ENCODE measurements at places on chromosomes 13 and 19. TPM values are rescaled to one million over a fixed set of nuclear protein-coding genes. Genes with fewer than 3 reads are reported as not detected.

DNA sequence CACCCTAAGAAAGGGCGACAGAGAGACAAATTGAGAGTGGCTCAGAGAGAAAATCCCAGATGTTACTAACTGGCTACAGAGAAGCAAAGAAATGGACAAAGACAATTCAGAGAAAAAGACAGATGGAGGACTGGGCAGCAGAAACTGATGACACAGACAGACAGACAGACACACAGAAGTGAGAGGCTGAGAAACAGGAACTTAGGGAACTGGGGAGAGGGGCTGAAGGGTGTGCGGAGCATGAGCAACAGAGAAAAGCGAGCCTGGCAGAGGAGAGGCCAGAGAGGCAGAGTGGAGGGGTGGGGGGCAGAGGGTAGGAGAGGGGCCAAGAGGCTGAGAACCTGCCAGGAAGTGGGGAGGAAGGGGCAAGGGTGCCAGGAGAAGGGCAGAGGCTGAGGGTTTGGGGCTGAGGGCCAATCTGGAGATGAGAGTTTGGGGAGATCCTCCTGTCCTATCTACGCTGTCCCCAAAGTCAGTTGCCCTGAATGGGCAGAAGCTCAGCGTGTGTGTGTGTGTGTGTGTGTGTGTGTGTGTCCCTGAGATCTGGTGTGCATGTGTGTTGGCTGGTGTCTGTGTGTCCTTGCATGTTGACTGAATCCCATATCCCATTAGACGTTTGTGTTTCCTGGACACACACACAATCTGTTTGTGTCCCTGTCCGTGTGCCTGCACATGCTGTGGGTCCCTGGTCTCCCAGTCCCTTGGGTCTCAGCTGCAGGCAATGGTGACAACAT, 5.6 kb upstream of the ERFL start:
- no peak for DNase-seq
- H3K27me3 ChIP-seq = peaks cover 6% of the 10 kb centered on the region
- no peak overlapping the region for H3K27ac ChIP-seq

RFPL4AL1 gene
- total RNA-seq = not detected

DNA sequence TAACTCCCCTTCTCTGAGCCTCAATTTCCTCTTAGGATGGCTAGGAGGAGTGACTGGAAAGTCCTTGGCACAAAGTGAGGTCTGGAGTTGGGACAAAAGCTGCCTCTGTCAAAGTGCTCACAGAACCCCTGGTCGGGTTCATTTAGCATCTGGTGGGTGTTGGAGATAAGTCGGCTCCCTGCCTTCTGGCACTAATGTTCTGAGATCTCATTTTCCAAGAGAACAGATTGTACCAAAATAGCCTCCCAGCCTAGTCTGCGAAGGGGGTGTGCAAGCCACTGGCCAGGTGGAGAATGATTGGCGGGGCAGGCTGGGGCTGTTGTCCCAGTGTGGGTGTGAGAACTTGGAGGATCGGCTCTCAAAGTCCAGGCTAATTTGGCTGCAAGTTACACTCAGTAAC, 20.7 kb upstream of the NWD1 start:
- H3K36me3 ChIP-seq = no peaks in the 10 kb centered on the region
- H3K27ac ChIP-seq = no peak overlapping the region
- DNase-seq = no peak
- H3K4me3 ChIP-seq = no peak overlapping the region
- H3K4me1 ChIP-seq = no peaks in the 10 kb centered on the region

DNA sequence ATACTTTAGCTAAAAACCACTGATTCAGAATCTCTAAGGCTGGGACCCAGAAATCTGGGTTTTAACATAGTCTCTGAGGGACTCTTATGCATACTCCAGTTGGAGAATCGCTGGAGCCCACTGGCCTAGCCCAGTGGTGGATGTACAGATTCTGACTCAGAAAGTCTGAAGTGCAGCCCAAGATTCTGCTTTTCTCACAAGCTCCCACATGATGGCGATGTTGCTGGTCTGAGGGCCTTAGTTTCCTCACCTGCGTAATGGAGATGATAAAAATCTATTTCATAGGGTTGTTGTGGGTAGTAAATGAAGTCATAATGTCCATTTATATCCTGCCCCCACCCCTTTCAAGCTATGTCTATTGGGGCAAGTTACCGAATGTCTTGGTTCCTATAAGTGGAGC, 7.7 kb upstream of the CDADC1 start:
- DNase-seq = no peak
- H3K36me3 ChIP-seq = no peaks in the 10 kb centered on the region
- no peaks in the 10 kb centered on the region for H3K4me1 ChIP-seq

GRCh38 chr13:23513455-23513854, 56.8 kb upstream of the TNFRSF19 start:
- peak overlapping the region; percentile 10 for H3K27ac ChIP-seq
- H3K36me3 ChIP-seq = no peaks in the 10 kb centered on the region
- no peaks in the 10 kb centered on the region for H3K27me3 ChIP-seq
- H3K4me3 ChIP-seq = no peak overlapping the region

DNA sequence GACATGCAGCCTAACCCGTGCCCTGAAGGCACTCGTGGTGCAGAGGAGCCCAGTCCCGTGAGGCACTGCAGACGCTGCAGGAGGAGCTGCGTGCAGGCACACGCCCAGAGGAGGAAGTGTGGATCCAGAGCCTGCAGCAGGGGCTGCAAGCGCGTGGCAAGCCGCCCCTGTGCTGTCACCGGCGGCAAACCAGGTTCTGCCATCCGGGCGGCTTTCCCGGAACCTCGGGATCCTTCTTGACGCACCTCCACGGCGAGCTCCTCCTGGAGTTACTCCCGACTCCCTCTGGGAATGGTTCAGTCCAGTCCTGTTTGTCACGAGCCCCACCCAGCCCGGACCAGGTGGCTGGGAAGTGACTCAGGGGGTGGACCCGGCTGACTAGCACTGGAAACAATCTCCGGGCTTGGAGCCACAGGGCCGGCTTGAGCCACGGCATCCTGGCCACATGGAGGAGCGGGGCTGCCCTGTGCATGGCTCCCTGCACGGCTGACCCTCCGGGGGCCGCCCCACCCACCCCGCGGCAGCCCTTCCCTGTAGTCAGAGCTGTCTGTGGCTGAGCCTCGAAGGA, 10.2 kb downstream of the DPP9 start:
- DNase-seq = no peak
- no peaks in the 10 kb centered on the region for H3K27me3 ChIP-seq
- H3K4me3 ChIP-seq = no peak overlapping the region
- H3K27ac ChIP-seq = no peak overlapping the region
- peaks cover 17% of the 10 kb centered on the region for H3K4me1 ChIP-seq

Data from GM12878 (cell line).